A549 treated with AZD2906 at 1 μM for 4 hours (cell line): ENCODE measurements at places on chromosomes 16 and 17. TPM values are rescaled to one million over a fixed set of nuclear protein-coding genes. Genes with fewer than 3 reads are reported as not detected.

The SBK1 gene
- total RNA-seq = 0.26 to 0.34 TPM (median 0.29 TPM) in 5 replicates

The NHLRC4 gene
- total RNA-seq = 0.18 to 0.30 TPM (median 0.23 TPM) in 5 replicates

The TUFM gene
- total RNA-seq = 221 to 309 TPM (median 290 TPM) in 5 replicates

The SRCIN1 gene
- 1.3 to 3.5 TPM (median 2.6 TPM) in 5 replicates for total RNA-seq

The RAB26 gene
- 1.9 to 4.4 TPM (median 3.3 TPM) in 5 replicates for total RNA-seq
